ENCODE measurements at places on chromosomes 2 and 18.

GRCh38 chr2:230739961-230740360 is 27.3 kb downstream of the CAB39 start:
- DNase-seq, result no peak

GRCh38 chr2:207317378-207317984 is 151.7 kb upstream of the KLF7 start:
- no peak for DNase-seq

DNA sequence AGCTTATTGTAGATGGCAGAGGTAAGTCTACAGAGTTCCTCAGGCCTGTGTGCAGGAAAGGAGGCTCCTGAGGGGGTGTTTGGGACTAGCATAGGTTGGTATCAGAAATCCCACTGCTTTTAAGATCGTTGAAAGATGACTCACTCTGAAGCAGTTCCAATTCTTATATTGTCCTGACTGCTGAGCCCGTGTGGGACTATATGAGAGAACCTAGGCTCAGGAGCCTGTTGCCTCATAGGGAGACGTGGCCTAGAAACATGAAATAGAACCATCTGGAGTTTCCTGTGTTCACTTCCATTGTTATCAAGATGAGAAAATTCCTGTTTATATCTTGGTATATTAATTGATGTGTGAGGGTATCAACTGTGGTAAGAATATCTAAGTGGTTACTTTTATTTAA is 5.7 kb downstream of the CCT7 start:
- DNase-seq, result no peak

GRCh38 chr2:80858965-80859364 is 554.4 kb upstream of the LRRTM1 start:
- no peak for DNase-seq

GRCh38 chr2:126874961-126875360 is 23.7 kb upstream of the TEX51 start:
- DNase-seq, result no peak

DNA sequence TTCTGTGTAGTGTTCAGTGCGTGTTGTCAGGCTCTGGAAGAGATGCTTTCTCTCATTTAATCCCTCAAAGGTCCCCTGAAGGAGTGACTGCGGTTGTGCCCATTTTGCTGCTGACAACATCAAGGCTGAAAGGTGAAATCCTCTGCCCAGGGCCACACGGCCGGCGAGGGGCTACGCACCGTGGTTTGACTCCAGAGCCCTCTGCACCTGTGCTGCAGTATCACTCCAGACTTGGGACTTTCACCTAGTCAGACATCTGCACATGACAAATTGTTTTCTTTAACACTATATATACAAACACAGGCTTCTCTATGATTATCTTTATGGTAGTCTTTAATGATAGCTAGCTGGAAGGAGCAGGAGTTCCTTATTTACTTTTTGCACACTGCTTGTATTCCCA is 90.2 kb downstream of the ARMC9 start:
- no peak for DNase-seq

GRCh38 chr2:188235364-188235763 is 56.3 kb upstream of the GULP1 start:
- no peak for DNase-seq

- no peak for DNase-seq
Measured at GRCh38 chr2:27502142-27502541, 5.5 kb downstream of the GCKR start.

- DNase-seq, result no peak
Measured at GRCh38 chr2:54424555-54425163, 31.5 kb upstream of the SPTBN1 start.

DNA sequence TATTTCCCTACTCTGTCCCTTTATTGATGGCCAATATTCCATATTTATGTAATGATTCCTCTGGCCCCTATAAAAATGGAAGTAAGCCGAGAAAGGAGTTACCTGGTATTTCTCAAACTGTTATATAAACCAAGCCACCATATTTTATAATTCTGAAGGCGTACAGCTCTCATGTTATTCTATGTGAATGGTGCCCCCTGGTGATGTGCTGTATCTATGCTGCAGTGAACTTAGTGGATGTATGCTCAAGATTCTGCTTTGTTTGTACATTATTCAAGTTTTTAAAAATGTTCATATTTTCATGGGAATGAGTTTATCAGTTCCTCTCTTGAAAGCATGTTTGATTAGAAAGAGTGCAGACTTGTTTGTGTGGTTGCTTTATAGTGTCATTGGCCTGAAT is 194.5 kb upstream of the LRRTM1 start:
- no peak for DNase-seq

GRCh38 chr2:216205486-216205885 is 96.3 kb downstream of the XRCC5 start:
- DNase-seq, result no peak

GRCh38 chr2:104757056-104757455 is 96.9 kb upstream of the POU3F3 start:
- DNase-seq, result no peak

DNA sequence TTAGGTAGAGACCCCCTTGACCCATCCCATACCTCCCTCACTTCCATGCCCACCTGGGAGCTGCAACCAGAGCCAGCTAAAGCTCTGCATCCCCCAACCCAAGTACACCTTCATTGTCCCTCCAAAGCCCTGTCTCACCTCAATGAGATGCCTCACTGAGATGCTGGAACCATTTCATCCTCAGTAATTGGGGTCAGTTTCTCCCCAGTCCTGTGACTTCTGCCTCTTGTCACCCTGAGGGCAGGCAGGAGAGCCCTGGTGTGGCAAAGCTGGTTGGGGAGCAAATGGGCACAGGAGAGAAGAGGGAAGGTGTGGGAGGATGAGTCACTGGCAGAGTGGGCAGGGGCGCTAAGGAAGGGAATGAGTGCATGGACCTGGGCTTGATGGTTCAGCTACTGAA is 27.9 kb upstream of the NT5DC4 start:
- no peak for DNase-seq

DNA sequence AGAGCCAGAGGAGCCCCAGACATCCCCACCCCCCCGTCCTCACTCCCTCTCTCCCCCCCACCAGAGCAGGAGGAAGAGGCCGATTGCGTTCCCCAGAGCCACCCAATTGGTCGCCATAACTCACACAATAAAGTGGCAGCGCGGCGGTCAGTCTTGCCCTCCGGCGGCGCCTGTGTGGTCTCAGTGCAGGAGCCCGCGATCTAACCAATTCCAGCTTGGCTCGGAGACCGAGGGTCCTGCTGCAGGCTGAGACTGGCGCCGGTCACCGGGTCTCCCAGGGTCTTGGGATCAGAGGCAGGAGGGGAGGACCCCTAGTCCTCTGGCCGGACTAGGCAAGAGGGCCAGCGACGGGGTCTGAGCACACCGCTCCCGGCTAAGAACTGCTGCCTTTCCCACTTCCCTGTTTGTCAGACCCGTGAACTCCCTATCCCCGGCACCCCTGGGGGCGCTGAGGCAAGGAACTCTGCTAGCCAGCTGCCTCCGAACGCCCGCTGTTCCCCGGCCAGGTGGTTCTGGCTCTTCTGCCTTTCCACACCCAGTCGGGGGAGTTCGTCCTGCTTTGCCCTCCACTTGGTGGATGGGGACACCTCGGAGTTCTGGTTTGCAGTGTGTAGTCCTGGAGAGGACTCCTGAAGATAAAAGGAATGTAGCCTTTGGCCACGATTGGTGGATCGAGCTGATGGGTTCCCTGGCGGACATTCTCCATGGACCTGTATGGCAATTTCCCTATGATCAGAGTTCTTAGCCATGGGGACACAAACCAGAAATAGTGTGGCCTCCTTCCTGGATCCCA is 1.0 kb upstream of the HOXD12 start:
- no peak for DNase-seq

- no peak for DNase-seq
Measured at GRCh38 chr2:189613650-189614420, 33.2 kb upstream of the SLC40A1 start.

DNA sequence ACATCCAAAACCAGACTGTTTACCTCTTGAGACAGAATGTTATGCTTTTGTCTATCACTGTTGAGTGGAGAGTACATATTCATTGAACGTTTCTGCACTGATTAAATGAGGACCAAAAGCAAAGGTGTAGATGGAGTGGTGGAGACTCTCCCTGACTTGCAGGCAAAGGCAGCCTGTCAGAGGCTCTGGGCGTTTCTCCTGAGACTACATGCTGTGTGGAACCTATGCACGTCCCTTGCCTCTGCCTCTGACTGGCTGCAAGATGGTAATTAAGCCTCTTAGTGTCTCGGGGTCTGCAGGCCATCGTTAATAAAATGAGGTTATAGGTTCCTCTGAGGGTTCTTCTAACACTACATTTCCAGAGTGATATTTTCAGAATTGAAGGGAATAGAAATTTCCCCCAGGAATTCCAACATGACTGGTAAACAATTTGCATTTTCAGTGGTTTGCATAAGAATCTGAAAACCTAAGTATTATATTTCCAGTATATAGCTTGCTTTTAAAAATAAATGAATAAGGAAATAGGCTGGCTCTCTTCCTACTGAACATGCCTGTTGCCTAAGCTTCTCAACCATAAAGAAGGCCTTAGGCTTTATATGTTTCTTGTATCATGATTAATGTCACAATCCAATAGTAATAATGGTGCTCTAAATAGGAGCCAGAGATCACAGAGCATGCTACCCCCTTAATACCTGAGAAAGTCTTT is 107.4 kb downstream of the FTCDNL1 start:
- DNase-seq, result no peak

- no peak for DNase-seq
Measured at GRCh38 chr2:163132850-163133249, 294.3 kb upstream of the KCNH7 start.

GRCh38 chr18:79933765-79934164 is 17.7 kb downstream of the SLC66A2 start:
- DNase-seq, result no peak

DNA sequence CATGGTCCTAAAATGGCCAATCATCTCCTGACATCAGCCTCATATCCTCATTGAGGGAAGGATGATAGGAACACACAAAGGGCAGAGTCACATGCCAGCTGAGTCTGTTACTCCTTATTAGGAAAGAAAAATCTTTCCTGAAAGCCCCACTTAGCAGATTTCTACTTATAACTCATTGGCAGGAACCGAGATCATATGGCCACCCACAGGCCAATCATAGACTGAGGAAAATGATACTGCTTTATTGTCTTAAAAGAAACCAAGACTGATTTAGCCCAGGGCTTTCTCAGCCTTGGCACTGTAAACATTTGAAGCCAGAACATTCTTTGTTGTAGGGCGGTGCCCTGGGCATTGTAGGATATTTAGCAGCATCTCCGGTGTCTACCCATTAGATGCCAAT is 18.7 kb downstream of the GKN2 start:
- DNase-seq, result no peak

GRCh38 chr2:113965644-113966043 is 75.8 kb downstream of the ACTR3 start:
- DNase-seq, result no peak

GRCh38 chr18:42644729-42645131 is 470.8 kb downstream of the RIT2 start:
- no peak for DNase-seq

GRCh38 chr2:30681022-30681421 is 126.2 kb downstream of the CAPN13 start:
- DNase-seq, result no peak

DNA sequence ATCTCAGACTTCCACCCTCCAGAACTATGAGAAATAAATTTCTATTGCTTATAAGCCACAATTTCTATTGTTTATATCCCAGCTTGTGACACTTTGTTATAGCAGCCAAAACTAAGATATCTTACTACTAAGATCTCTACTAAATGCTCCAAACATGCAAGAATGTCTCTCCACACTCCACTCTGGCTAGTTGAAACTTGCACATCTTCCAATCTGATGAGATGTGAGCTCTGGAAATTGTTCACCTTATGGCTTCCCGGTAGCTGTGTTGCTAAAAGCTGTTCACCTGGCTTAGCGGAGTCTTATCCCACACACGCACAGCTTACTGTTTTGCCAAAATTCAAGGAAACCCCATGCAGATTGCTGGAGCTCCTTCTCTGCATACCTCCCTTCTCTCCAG is 43.9 kb downstream of the PKDCC start:
- DNase-seq, result no peak

DNA sequence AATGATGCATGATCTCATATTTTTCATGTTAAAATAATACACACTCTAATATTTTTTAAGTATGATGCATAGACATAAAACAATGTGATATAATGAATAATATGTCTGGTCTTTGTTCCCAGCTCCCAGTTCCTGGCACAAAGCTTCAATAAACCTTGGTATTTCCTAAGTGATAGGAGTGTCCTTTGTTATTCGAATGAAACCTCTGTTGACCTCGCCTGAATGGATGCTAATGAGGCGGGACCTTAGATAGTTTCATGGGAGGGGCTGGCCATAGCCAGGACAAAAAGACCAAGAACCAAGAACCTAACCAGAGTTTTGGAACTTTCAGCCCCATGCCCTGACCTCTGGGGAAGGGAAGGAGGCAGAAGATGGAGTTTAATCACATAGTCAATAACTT is 257.7 kb upstream of the COPS8 start:
- no peak for DNase-seq

GRCh38 chr2:101197814-101198213 is 46.6 kb upstream of the TBC1D8 start:
- DNase-seq, result no peak

- no peak for DNase-seq
Measured at GRCh38 chr18:22394428-22394827, 23.3 kb downstream of the CTAGE1 start.

DNA sequence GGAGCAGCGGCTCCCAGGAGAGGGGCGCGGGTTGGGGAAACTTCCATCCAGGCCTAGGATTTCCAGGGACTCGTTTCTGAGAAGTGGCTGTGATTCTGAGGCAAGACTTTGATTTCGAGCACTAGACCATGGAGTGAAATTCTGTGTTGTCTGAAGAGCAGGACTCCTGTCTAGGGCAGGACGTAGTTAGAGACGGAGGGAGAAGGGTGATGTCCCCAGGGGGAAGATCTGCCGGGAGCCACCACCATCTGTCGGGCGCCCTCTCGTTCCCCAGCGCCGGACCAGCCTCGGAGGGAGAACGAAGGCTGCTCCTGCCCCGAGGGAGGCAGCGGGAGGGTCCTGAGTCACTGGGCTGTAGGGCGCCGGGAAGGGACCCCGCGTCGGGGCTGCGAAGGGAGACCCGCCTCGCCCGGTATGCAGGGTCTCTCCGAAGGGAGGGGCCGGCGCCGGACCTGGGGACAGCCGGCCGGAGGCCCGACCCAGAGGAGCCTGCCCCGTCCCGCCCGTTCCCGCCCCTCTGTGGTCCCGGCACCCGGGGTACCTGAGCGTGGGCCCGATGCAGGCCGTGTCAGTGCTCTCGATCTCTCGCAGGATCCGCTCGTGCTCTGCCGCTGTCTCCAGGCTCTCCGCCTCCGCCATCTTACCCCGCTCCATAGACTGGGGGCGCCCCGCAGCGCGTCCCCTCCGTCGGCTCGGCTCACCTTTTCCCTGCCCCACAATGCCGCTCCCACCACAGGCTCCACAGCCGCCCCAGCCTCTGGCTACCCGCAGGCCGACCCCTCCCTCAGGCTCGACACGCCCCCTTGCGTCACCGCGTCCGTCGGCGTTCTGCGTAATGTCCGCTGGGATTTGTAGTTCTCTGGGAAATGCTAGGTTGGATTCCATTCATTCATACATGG is at the start of gene EXOC6B:
TSS of gene EXOC6B (minus strand) at position 777 of the 899 bp plus-strand sequence.
- no peak for DNase-seq

DNA sequence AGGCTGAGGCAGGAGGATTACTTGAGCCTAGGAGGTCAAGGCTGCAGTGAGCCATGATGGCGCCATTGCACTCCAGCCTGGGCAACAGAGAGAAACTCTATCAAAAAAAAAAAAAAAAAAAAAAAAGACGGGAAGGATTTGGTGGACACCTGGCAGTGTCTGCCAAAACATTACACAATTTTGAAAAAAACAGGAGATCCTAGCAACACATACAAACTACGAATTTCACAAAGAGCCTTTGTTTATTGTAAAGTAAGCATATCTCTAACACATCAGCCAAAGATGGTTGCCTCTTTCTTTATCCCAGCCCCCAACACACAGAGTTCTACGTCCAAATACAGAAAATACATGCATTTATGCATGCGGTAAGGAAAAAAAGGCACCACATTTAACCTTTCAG is 7.6 kb downstream of the GPR45 start:
- no peak for DNase-seq

All from cortex of kidney (tissue), 1 donor.